Cortex of kidney (tissue), 1 donor: ENCODE measurements at places on chromosomes 11 and 22.

- no peak for DNase-seq
Measured at GRCh38 chr11:72784662-72785061, 9.2 kb downstream of the STARD10 start.

GRCh38 chr11:45151362-45151982 is 5.0 kb downstream of the PRDM11 start:
- no peak for DNase-seq

- DNase-seq: no peak
Measured at GRCh38 chr22:50010676-50011446, 1.7 kb downstream of the IL17REL start.

GRCh38 chr11:129972611-129973010 is 30.0 kb downstream of the PRDM10 start:
- no peak for DNase-seq

DNA sequence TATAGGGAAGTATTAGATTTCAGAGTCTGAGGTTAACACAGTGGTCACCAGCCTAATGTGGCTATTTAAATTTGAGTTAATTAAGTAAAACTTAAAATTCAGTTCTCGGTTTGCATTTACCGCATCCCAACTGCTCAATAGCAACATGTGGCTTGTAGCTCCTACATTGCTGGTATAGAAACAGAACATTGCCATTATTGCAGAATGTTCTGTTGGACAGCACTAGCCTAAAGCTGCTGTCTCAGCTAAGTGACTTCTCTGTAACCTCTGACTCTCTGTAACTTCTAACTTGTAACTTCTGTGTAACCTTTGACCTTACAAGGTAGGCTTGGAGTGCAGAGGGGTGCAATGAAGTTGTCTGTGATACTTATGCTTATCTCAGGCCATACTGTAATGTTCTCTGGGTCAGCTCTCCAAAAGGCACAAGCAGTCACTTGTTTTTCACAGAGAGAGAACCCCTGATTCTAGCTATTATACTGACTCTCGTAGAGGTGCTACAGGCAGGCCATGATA is 78.7 kb downstream of the ZNRF3 start:
- DNase-seq: no peak

DNA sequence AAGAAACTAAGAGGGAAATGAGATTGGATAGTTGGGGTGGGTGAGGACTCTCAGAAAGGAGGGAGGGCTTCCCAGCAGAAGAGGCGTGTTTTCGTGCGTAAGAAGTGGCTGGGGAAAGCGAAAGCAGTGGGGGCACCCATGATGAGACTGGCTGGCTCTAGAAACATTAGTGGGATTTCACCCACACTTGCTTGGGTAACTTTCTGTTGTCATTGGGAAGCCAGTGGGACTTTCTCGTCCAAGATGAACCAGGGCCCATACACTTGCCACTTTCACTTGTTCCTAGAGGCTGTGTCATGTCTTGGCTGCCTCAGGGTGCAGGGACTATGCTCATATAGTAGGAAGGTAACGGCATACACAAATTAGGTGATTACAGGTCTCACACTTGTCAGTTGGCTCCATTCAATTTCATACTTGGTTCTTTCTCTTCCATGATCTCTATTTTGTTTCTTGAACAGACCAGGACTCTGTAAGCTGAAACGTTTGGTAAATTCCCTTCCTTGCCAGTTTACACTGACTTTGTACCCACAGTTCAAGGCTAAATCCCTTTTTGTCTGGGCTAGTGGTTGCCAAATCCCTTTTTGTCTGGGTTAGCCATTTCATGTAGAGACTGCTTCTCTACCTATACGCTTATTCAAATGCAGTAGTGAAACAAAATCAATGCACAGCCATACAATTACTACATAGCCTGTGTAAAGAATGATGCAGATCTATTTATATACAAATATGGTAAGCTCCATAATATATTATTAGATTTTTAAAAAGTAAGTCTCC is 42.0 kb upstream of the CXCR5 start:
- no peak for DNase-seq

- no peak for DNase-seq
Measured at GRCh38 chr11:127233998-127234397, 233.4 kb upstream of the KIRREL3 start.

DNA sequence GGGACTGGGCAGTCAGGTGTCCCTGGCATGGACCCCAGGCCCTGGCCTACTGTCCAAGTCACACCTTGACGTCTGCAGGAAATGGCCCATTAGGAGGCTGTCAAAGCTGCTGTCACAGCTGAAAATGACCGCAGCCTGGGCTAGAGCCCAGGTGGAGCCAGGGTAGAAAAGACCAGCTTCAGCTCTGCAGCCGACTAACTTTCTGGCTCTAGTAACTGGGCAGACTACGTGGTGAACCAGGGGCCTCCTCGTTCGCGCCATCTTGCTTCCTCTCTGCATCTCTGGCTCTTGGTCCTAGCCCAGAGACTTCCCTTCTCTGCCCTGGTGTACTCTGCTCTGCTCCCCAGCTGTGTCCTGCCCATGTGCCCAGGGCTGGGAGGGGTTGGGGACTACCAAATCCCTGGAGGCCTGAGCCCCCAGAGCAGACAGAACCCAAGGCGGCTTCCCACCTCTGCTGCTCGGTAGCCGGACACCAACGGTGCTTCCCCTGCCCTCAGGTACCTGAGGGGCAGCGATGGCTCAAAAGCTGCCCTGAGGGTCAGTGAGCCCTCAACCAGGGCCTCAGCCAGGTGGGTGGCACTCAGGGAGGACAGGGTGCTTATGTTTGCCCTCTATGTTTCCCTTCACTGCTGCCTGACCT is 19.7 kb downstream of the SART1 start:
- DNase-seq: no peak

GRCh38 chr11:65470433-65471049 is 28.3 kb upstream of the MALAT1 start:
- no peak for DNase-seq

DNA sequence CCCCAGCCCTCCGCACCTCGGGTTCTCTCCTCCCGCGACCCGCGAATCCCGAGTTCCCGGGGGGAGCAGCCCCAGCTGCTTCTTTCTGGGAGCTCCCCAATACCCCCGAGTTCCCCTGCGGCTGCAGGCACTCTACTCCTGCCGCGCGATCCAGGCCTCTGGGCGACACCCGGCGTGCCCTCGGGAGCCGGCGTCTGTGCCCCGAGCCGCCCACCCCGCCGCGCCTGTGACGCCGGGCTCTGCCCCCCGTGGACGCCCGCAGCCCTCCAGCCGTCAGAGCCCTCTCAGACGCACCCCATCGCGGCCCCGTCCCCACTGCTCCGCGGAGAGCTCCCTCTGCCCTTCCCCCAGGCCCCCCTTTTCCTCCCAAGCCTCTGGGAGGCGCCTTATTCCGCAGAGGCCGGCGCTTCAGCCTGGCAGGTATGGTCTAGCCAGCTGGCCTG is 422 bp downstream of the GLB1L2 start:
- no peak for DNase-seq

DNA sequence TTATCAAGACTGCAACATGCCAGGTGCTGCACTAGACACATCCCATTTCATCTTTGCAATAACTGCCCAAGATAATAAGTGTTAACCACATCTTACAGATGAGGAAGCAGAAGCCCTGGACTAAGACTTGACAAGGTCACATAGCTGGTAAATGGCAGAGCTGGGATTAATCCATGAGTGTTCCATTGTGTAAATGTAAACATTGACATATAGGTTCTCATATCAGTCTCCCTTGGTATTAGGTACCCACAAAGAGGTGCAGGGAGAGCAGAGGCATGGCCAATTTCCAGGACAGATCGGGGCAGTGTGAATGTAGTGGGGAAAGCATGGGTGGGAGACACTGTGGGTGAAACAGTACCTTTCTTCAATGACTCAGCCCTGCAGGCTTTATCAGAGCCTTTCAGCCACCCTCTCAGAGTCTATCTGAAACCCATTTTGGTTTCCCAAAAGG is 17.9 kb downstream of the MICAL2 start:
- no peak for DNase-seq

GRCh38 chr11:93784935-93785360 is 866 bp downstream of the MED17 start:
- DNase-seq: no peak

DNA sequence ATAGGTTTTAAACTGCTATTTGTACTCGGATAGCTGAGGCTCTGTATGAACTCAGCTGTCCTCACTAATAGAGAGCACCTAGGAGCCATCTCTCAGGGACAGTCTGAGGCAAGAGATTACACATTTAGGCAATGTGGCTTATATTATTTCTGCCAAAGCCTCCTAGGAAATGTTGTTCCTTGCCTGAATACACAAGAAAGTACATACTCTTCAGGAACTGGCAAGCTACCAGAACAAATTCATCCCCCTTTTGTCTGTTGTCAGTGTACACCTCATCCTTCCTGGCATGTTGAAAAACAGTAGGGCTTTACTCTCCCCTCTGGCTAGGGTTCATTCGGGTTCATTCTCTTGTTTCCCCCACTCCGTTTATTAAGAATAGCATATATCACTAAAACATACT is 615.9 kb upstream of the FAT3 start:
- no peak for DNase-seq

GRCh38 chr11:120546312-120547205 is 35.0 kb downstream of the GRIK4 start:
- DNase-seq: no peak

DNA sequence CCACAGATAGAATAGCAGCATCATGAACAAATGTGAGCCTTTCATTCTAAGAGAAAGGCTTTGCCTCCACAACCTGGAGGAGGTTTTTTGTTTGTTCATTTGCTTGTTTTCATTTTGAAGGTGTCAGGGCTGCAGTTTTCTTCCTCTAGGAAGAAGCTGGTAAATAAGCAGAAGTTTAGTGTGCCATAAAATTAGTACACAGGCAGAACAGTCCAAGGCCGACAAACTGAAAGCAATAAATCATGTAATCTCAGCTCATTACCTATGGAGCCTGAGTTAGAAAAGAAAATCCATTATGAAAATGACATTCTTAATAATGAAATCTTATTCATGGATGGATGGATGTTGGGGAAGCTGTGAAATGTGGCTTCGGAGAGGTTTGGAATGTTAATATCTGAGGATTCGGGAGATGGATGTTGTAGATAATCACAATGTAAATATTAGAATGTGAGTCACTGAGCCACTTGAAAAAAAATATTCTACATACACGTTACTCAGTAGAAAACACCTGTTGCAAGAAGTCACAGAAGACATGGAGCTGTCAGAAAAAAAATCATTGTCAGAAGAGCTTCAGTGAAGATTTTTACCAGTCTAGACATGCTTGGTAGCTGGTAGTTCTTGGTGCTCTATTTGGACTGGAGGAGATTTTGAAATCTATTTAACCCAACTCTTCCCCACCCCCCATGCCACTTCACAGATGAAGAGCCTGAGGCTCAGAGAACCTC is 15.0 kb upstream of the ZDHHC13 start:
- DNase-seq: no peak

DNA sequence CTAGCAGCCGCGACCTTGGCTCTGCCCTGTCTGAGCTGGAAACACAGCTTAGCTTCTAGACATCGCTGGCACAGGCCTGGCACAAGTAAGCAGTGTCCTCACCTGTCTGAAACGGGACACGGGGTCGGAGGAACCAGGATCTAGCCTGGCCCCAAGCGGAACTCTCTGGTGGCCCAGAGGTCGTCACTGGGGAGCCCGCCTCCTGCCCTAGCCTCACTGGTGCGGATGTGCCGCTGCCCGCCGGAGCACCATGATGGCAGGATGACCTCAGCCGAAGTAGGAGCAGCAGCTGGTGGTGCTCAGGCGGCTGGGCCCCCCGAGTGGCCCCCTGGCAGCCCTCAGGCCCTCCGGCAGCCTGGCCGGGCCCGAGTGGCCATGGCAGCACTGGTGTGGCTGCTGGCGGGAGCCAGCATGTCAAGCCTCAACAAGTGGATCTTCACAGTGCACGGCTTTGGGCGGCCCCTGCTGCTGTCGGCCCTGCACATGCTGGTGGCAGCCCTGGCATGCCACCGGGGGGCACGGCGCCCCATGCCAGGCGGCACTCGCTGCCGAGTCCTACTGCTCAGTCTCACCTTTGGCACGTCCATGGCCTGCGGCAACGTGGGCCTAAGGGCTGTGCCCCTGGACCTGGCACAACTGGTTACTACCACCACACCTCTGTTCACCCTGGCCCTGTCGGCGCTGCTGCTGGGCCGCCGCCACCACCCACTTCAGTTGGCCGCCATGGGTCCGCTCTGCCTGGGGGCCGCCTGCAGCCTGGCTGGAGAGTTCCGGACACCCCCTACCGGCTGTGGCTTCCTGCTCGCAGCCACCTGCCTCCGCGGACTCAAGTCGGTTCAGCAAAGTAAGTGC is 871 bp downstream of the SLC35E4 start:
- DNase-seq: no peak

- DNase-seq: no peak
Measured at GRCh38 chr22:17152971-17153370, 6.1 kb downstream of the HDHD5 start.

- no peak for DNase-seq
Measured at GRCh38 chr11:122103321-122103720, 12.7 kb downstream of the BLID start.

- DNase-seq: no peak
Measured at GRCh38 chr11:121763526-121763925, 310.8 kb upstream of the SORL1-AS1 start.
